Hematopoietic multipotent progenitor cell treated with erythropoietin and hydrocortisone succinate and interleukin-3 and kit ligand, for 6 days (in vitro differentiated cells): ENCODE measurements at places on chromosomes 6 and 20.

- DNase-seq = no peak
Measured at GRCh38 chr20:18623156-18623910, 35.5 kb downstream of the DTD1 start.

DNA sequence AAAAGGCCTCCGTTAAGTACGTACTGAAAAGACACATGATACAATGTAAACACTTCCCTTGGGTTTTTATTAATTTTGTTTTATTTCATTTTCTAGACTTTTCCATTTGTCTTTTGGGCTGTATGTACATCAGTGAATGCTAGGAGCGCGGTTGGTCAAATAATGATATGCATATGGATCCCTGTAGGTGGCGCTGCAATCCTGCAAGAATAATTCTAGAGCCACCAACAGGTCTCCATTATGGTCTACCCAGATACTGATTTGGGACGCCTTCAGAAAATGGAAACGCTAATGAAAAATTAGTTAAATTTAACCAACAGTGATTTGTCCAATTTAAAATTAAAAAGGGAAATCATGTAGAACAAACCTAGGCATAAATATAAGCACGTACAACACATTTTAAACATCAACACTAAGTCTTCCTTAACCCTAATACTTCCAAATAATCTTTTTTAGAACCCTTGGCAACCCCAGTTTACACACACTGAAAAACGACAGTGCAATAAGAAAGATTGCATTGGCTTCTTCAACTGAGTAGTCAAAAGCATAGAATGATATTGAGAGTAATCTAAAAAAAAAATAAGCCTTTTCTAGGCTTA lies 433.5 kb downstream of the RFPL4B start:
- peak; percentile 89 for DNase-seq

GRCh38 chr6:21771626-21772320 lies 178.2 kb downstream of the SOX4 start:
- no peak for DNase-seq

- no peak for DNase-seq
Measured at GRCh38 chr6:106114492-106114891, 28.4 kb downstream of the PRDM1 start.

GRCh38 chr20:29744071-29744470 lies 1513.4 kb upstream of the DEFB115 start:
- DNase-seq = no peak

DNA sequence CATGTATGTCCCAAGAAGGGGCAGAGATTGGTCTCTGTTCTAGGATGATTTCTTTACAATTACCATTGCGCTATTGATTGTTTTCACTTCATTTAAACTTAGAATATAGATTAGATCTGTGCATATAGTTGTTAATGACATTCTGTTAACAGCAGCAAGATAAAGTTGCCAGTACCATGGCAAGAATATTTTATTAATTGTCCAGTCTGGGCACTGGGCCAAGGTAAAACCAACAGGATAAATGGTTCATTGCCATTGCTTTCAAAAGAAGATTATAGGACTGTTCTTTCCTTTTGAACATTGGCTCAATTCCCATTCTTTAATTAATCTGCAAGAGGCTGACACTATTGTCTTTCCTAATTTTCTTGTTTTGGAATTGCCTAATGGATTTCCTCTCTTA lies 592.4 kb downstream of the RFPL4B start:
- no peak for DNase-seq

- no peak for DNase-seq
Measured at GRCh38 chr6:83220121-83220520, 27.0 kb downstream of the RWDD2A start.

GRCh38 chr6:13101985-13102384 lies 226.4 kb downstream of the TBC1D7 start:
- DNase-seq = no peak

- no peak for DNase-seq
Measured at GRCh38 chr20:61759286-61760065, 306.2 kb downstream of the TAF4 start.

DNA sequence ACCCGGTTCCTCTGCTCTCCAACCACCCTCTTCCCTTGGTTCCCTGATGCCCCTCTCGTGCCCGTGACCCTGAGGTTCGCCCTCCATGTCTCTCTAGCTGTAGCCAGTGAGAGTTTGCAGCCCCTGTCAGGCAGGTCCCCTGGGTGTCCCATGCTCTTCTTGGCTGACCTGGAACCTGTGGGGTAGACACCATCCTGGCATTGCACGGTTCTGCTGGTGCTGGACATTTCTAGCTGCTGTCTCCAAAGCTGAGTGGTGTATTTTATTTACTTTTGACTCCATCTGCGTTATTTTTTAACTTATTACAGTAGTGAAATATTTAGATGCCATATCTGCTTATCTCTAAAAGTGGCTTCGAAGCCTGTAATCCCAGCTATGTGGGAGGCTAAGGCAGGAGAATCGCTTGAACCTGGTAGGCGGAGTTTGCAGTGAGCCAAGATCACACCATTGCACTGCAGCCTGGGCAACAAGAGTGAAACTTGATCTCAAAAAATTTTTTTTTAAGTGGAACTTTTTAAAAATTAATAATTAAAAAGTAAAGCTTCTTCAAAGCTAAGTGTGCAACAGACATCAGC lies 12.5 kb downstream of the ENTPD6 start:
- no peak for DNase-seq

GRCh38 chr20:61932711-61933480 lies 132.8 kb downstream of the TAF4 start:
- no peak for DNase-seq

GRCh38 chr6:111985202-111985731 lies 68.6 kb upstream of the CCN6 start:
- DNase-seq = no peak

DNA sequence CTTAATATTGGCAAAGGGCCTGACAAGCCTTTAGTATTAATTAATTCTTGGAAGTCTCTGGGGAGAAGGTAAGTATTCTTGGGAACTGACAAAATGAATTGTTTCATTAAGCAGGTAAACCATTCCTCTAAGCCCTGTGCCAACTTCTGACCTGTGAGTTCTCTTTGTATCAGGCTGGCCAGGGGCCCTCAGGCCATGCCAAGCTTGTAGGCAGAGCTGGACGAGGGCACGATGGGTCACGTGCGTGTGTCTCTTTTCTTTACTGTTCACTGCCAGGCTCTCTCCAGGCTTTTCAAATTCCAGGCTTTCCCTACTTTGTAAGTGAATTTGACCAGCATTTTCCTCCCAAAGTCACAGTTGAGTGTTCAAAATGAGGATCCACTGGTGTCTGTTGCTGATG lies 112.4 kb downstream of the NRN1 start:
- no peak for DNase-seq

DNA sequence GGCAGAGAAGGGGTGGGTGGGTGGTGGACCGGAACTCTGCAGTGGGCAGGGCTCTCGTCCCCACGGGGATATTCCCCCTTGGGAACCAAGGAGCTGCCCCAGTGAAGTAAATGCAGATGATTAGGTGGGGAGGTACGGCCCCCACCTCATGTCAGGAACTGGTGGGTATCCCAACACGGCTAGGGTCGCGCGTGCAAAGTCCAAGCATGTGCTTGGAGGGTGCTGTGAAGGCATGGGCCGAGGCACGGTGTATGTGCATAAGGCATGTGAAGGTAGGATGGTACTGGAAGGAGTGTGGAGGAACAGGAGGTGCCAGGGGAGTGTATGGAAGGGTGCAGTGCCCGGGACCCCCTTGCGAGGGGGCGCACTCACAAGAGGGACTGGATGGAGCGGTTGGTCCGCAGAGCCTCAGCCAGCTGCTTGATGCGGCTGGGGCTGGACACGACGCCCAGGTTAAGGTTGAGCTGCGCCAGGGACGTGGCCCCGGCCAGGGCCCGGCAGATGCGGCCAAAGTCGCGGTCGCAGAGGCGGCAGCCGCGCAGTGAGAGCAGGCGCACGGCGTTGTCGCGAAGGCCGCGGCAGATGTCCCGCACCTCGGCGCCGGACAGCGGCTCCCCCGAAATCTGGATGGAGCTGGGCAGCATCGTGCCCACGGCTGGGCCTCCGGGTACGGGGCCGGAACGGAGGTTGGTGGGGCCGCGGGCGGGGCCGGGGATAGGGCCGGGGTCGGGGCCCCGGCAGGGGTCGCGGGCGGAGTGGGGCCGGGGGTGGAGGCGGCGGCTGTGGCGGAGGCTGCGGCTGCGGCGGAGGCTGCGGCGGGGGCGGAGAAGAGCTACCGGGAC lies 783 bp downstream of the LRRC73 start:
- DNase-seq = peak; percentile 24

- DNase-seq = peak; percentile 37
Measured at GRCh38 chr20:49320460-49320859, 42.6 kb upstream of the ZNFX1 start.

DNA sequence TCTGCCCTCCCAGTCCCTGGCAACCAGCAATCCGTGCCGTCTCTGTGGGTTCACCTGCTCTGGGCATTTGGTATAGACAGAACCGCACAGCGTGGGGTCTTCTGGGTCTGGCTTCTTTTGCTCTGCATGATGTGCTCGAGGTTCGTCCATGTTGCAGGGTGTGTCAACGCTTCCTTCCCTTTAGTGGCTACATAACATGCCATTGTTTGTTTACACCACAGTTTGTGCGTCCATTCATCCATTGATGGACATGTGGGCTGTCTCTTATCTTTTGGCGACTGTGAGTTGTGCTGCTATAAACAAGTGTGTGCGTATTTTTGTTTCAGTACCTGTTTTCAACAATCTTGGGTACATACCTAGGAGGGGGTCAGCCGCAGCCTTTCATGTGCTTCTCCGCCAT lies 149.5 kb upstream of the RPS6KA2 start:
- no peak for DNase-seq

DNA sequence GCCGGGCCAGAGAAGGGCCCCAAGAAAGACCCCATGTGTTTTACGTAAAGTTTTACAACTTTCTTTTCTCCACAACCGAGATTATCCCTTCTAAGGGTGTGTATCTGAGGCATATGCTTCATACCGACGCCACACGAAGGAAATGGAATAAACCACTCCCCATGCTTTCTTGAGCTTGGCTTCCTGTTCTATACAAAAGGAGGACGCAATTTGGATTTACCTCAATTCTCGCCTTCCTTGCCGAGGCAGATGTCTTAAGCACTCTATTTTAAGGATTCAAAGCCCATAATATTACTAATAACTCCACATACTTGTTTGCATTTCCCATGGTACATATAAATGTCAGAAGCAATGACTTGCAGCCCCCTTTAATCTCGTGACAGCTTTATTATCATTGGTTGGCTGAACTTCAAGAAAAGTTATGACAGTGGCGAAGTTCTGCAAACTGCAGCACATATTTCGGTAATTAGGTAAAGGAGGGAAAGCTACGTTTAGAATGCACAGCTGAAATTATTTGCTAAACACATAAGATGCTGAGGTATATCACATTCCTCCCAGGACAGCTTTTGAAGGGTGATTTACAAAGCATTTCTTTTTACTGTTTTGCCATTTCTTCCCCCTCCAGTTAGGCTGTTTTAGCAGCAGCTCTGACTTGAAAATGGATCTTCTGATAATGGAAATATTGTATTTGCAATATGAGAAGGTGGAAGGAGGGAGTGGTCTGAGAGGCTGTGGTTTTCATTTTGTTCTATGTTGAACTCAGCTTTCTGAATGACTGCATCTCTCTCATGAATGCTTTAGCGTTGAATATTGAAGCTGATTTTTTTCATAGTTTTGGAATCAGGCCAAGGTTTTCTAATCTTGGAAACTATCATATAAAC lies 330.5 kb downstream of the EPHA7 start:
- DNase-seq = no peak

DNA sequence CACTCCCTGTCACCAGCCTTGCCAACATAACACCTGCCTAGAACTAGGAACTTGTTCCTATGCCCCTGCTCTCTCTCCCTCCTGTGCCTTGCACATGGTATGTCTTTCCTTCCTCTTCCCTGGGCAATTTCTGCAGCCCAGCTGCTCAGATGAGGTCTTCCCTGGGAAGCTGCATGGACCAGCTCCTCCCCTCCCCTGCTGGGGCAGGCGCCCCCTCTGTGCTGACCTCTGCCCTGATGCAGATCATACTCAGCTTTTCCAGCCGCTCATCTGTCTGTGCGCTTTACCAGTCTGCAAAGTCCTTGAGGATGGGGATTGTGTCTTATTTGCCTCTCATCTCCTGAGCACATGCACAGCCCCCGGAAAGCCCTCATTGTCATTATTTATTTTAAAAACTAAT lies 161.8 kb downstream of the SCML4 start:
- DNase-seq = no peak

DNA sequence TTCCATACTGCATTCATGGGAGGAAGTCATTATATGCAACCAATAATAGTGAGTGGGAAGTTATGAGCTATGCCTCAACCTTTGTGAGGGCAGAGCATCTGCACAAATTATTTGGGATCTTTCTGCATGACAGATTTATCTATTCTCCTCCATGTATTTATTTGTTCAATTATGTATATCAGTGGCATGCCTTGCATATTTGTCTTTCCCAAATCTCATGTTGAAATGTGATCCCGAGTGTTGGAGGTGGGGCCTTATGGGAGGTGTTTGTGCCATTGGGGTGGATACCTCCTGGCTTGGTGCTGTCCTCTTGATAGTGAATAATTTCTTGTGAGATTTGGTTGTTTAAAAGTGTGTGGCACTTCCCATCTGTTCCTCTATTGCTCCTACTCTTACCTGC lies 1246.0 kb upstream of the CITED2 start:
- no peak for DNase-seq

DNA sequence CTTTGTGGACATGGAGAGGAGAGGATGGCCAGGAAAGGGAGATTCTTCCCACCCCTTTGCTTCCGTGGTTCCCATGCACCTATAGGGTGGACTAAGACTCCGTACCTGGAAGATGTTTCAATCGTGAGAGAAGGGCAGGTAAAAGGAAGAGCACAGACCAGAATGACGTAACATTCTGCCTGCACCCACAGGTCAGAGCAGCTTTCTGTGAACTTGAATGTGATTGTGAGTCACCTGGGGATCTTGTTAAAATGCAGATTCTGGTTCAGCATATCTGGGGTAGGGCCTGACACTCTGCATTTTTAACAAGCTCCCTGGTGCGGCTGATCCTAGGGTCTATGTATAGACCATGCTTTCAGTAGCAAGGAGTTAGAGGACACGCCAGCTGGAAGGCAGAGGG lies 164.1 kb upstream of the SGK1 start:
- no peak for DNase-seq

DNA sequence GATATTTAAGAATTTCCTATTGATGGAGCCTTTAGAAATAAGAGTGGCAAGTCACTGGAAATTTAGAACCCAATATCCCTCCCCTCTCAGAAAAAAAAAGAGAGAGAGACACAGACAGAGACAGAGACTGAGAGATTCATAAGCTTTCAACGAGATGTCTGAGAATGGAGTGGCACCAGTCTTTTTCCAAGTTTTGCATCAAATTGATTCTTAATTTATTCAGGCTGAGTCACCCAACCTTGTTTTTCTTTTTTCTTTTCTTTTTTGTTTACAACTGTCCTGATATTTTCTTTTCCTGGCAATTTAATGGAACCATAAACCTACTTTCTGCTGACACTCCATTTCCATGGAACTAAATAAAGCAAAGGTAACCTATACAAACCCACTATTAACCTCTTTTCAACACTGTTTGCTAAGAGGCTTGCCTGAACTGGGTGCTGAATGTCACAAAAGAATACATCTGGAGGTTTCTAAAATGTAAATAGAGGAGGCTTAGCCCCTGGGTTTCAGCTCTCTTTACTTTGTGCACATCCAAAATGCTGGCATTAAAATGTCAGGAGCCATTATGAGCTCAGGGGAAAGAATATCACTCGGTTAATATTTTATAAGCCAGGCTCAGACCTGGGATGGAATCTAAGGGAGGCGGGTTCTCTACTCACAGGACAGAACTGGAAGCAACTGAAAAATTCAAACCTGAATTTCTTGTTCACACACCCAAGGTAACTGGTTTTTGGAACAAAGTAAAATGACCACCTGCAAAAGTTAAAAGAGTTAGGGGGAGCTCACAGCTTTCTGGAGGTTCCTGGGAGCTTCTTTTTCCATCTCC lies 100.8 kb downstream of the BFSP1 start:
- DNase-seq = no peak
